ENCODE measurements at places on chromosomes 2 and 18.

- no peak for DNase-seq
Observed at GRCh38 chr18:13558124-13558523, 168.2 kb downstream of the FAM210A start.

- no peak for DNase-seq
Observed at GRCh38 chr2:62270728-62271127, 74.8 kb downstream of the B3GNT2 start.

DNA sequence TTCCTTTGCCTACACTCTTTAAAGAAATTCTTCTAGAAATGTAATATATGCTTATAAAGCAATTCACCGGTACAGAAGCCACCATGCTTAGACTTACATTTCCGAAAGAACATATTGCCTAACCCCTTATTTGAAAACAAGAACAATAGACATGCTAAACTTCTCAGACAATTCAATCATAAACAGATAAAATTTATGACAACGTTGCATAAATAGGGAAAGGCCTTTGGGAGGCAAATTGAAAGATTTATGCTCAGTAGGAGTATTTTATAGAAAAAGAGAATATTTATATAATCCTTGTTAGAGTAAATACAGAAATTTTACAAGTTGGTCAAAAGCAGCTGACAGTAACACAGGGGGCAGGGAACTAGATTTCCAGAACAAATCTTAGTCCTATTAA lies 16.2 kb upstream of the MEP1B start:
- no peak for DNase-seq

DNA sequence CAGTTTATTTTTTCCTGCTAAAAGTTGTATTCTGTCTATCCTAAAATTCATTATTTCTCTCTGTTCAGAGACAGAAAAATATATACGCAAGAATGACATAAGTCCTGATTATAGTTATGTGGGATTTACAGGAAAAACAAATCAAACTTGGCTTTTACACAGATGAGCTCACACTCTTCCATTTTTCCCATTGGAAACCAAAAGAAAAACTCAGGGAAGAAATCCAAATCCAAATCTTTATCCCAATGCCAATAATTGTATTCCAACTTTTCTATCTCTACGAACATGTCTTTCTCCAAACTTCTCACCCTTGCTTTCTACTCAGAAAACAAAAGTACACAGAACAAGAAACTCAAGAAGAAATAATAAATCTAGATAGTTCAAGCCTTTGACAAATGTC lies 249.1 kb upstream of the TMEFF2 start:
- no peak for DNase-seq

DNA sequence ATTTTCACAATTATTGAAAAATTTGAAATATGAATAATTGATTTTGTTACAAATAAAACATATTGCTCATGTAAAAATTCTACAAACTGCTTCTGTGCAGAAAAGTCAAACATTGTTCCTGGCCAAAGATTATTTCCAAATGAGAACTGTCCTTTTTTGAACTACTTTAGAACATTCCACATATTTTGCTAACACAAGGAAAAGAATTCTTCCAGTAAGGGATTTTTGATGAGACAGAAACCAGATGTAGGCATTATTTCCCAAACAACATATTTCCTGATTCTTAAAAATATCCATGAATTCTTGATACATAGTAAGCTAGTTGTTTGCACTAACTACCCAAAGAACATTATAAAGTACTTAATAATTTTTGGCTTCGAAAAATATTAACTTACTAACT lies 715.2 kb downstream of the CCDC85A start:
- DNase-seq: no peak

- no peak for DNase-seq
Observed at GRCh38 chr2:223196331-223196730, 144.3 kb downstream of the KCNE4 start.

DNA sequence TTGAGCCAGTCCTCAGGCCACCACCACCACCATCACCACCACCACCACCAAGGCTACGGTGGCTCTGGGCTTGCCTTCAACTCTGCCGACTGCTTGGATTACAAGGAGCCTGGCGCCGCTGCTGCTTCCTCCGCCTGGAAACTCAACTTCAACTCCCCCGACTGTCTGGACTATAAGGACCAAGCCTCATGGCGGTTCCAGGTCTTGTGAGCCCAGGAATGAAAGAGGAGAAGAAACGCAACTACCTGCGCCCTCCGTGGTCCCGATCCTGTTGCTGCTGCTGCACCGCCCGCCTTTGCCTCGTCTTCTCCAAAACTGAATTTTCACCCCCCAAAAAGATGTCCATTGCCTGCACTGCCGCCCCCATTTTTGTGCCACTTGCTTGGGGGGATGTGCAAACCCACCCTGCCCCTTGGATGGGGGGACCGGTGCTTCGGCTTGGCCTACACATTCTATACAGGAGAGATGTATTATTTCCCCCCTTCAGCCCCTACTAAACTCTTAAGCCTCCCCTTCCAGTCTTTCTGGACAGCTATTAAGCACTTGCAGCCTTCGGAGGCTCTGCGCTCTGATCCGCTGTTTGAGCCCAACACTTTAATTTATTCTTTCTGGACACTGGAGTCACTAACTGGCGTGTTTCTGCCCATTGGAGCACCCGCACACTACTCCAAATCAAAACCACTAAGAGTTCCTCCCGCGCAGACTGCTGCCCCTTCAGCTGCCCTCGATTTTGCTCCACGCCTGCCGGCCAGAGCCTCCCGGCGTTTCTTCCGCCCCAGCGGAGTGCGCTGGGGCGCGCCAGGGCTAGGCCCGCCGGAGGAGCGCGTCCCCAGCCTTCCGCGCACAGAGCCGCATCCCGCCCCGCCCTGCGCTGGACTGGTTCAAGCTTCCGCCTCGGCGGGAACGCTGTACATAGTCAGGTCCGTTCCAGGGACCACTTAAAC lies 5.7 kb downstream of the OTX1 start:
- no peak for DNase-seq

DNA sequence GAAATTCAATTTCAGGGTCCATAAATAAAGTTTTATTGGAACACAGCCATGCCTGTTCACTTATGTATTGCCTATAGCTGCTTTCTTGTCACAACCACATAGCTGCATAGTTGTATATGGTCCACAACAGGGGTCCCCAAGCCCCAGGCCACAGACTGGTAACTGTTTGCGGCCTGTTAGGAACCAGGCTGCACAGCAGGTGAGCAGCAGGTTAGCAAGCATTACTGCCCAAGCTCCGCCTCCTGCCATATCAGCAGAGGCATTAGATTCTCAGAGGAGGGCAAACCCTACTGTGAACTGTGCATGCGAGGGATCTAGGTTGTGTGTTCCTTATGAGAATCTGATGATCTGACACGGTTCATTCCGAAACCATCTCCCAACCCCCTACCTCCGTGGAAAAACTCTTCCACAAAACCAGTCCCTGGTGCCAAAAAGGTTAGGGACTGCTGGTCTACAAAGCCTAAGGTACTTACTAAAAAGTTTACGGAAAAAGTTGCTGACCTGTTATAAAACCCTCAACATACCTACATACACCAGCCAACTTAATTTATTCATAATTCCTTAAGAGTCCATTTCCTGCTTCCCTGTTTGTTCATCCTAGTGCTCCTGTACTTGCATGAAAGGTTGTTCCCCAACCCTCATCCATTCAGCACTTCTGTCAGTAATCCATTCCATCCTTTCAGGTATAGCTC lies 40.1 kb downstream of the NDUFAF7 start:
- no peak for DNase-seq

DNA sequence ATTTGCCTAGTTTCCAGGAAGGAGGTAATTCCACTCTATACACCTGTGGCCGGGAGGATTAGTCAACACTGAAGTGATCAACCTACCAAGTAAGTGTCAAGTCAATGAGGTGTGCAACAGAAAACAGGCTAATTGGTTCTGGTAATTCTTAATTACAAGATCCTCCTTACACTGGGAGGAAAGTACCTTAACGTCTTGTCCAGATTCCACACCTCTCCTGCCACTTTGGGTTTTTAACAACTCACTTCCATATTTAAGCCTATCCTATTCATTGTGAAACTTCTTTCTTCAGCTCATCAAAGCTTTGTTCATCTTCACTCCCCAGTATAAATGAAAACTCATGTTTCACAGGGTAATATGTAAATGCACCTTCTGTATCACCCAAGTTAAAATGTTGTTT lies 22.0 kb upstream of the MAP4K4 start:
- DNase-seq: no peak

All from effector memory CD4-positive, alpha-beta T cell (primary cell).